ENCODE measurements at places on chromosomes 13 and 19.

DNA sequence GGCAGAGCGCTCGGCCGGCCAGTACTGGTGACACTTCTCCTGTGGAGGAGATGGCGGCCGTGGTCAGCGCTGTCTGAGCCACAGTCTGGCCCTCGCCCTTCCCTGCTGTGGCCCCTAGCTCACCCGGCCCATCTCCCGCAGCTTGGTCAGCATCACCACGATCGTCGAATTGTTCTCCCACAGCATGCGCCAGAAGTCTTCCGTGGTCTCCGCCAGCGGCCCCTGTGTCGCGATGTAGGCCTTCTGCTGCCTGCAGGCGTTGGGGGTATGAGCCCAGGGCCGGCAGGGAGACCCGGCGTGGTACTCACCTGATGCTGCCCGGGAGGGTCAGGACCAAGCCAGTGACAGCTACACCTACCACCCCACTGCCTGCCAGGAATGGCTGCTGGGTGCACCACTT, 130.1 kb downstream of the PTPRS start:
- no peak for DNase-seq

- DNase-seq = peak; percentile 32
Measured at GRCh38 chr13:45393941-45394570, 24.1 kb downstream of the SLC25A30 start.

- no peak for DNase-seq
Measured at GRCh38 chr13:44155422-44156293, 218.0 kb upstream of the SERP2 start.

DNA sequence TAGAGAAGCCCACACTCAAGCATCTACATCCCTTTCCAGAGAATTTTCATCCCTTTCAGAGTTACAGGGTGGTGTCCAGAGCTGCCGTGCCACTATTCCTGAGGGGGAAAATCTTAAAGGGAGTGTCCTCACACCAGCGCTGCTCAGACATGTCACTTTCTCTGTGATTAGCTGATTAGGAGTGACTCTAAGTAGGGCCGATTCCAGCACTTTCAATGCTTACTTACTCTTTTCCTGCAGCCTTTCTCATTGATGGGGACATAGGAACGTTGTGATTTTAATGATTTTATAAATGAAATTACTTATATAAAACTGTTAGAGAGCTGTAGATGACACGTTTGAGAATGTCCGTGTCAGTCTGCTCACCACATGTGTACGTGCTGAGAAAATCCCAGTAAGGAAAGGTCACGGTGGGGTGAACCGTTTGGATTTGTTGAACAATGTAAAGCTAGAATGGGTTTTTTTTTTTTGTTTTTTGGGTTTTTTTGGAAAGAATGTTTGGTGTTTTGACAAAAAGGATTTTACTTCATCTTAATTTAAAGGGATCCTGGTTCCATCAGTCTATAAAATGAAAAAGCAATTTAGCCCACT, 56.6 kb upstream of the SPATA13 start:
- DNase-seq = no peak

GRCh38 chr19:23876261-23876660, 38.4 kb upstream of the ZNF726 start:
- DNase-seq = no peak

- peak; percentile 85 for DNase-seq
Measured at GRCh38 chr19:6590827-6591319, at the start of gene CD70. TSS of gene CD70 (minus strand) at chr19:6591150. CDS start at chr19:6591002, 148 bp downstream.

DNA sequence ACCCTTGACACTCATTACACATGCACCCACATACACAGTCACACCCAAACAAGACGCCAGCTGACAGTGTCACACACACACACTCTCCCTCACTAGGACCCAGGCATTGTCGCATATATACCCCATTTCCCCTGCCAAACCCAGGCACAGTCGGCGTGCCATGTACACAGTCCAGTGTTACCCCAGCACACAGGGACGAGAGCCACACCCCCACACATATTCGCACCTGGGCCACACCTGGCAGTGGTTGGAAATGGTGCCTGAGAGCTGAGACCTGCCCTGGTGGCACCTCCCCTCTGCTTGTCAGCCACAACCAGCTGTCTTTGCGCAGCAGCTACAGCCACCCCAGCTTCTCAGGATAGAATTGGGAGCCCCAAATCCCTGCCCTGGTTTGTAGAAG, 9.0 kb downstream of the NFIX start:
- no peak for DNase-seq

GRCh38 chr19:18320865-18321733, 1.8 kb downstream of the LSM4 start:
- no peak for DNase-seq

- DNase-seq = no peak
Measured at GRCh38 chr19:11106477-11106876, 17.2 kb downstream of the LDLR start.

DNA sequence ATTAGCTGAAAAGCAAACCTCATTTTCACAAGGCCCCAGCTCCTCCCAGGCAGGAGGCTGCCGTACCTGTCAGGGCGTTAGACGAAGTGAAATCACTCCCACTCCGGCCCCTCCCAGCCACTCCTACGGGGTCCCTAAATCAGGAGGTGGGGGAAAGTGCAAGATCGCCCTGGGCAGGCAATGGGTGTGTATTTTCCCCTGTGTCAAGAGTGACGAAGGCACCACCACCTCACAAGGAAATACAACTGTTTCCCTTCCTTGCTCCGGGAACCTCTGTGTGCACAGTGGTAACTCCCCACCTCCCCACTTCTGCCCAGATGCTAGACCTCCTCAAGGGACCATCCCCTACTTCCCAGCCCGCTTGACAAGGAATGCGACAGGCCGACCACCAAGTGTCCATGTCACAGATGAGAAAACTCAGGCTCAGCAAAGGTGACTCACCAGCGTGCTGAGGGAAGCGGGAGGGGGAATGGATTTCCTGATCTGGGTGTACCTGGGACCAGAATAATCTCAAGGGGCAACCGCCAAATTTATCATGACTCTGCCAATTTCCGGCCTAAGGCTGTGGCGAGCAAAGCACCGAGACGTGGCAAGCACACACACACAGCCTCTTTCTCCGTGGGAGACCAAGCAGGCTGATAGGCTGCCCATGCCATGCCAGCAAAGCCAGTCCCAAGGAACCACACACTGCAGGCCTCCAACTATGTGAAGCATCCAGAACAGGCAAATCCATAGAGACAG, 7.3 kb downstream of the PPP6R1 start:
- DNase-seq = peak; percentile 76

GRCh38 chr19:8609279-8610040, 1.1 kb downstream of the ADAMTS10 start:
- no peak for DNase-seq

- DNase-seq = no peak
Measured at GRCh38 chr19:33368074-33368864, 5.2 kb upstream of the CEBPG start.

GRCh38 chr19:50645107-50645506, 4.1 kb upstream of the C19orf81 start:
- DNase-seq = no peak

DNA sequence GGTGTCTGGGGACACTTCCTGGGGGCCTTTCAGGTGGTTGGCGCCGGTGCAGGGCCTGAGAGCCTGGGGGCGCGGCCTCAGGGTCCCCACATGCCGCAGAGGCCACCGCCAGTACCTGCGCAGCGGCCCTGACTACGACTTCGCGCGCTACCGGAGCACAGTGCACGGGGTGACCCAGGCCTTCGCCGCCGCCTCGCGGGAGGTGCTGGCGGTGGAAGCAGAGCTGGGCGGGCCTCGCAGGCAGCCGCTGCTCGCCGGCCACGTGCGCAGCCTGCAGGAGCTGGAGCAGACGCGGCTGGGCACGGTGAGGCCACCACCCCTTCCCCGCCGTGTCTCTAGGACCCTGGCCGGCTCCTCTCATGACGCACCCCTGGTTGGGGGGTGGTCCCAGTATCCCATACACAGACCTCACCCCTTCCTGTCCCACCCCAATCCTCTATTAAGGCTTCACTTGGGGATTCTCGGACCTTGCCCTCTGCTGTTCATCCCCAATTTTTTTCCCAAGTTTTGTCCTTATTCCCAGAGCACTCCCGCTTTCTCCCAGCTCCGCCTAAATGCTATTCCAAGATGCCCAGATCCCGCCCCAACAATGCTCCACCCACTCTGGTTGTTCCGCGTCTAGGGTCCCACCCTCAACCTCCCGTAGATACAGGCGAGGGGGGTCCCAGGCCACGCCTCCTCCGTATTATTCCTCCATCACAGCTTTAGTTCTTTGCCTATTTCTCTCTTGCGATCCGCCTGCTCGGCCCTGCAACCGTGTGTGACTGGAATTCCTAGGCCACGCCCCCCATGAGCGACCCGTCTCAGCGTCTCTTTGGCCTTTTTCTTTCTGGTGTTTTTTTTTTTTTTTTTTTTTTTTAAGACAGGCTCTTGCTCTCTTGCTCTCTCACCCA, 1.0 kb downstream of the REX1BD start:
- peak; percentile 75 for DNase-seq

Measured in activated CD4-positive, alpha-beta T cell treated with anti-CD3 and anti-CD28 coated beads, Interleukin-2, Interleukin-6, amounts not matched to agents 100 ng/mL and 50 ng/mL, durations not matched to agents 16 hours and 8 hours (primary cell).